ENCODE measurements at places on chromosomes 4 and X. TPM values are rescaled to one million over a fixed set of nuclear protein-coding genes. Genes with fewer than 3 reads are reported as not detected.

DNA sequence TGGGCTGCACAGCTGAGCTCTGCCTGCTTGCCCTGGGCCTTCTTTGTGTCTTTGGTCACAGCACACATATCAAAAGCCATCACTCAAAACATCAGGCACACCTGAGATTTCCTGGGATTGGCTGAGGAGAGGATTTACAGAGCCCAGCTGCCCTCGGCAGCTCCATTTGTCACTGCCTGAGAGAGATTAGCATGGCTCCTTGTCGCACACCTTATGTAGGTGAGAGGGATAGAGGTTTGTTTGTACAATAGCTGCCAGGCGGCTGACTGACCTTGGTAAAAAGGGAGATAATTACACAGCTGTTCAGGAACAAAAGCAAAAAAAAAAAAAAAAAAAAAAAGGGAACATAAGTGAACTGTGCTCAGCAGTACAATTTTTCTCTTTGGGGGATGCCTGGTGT lies 63.2 kb downstream of the MGST2 start:
- no peaks in the 10 kb centered on the region for H3K27me3 ChIP-seq
- no peak overlapping the region for H3K4me3 ChIP-seq
- H3K36me3 ChIP-seq = no peaks in the 10 kb centered on the region
- H3K4me1 ChIP-seq = no peaks in the 10 kb centered on the region

- DNase-seq = no peak
- H3K36me3 ChIP-seq = no peaks in the 10 kb centered on the region
- H3K27ac ChIP-seq = no peak overlapping the region
- no peak overlapping the region for H3K4me3 ChIP-seq
These were observed 41.1 kb downstream of the IL13RA2 start for GRCh38 chrX:114976292-114976691.

CT45A3 gene
- not detected for total RNA-seq

MSX1 gene
- 11.9 TPM for total RNA-seq

GRCh38 chrX:40508560-40508959 lies 72.2 kb upstream of the ATP6AP2 start:
- H3K27me3 ChIP-seq = no peaks in the 10 kb centered on the region
- DNase-seq = no peak
- H3K36me3 ChIP-seq = no peaks in the 10 kb centered on the region
- no peak overlapping the region for H3K4me3 ChIP-seq
- peaks cover 24% of the 10 kb centered on the region for H3K4me1 ChIP-seq

GRCh38 chr4:121272526-121272925 lies 108.3 kb downstream of the QRFPR start:
- H3K4me3 ChIP-seq = no peak overlapping the region
- H3K27me3 ChIP-seq = no peaks in the 10 kb centered on the region
- H3K4me1 ChIP-seq = 0 out of 2 replicates have a peak, but pooled peaks cover 4% of the 10 kb centered on the region
- peak; percentile 27 for DNase-seq
- no peak overlapping the region for H3K27ac ChIP-seq

RTL3 gene
- 2.7 TPM for total RNA-seq

GRCh38 chr4:3291969-3292570 lies 751 bp upstream of the RGS12 start:
- H3K4me1 ChIP-seq = peaks cover 11% of the 10 kb centered on the region
- peak overlapping the region; percentile 51 for H3K27ac ChIP-seq
- H3K4me3 ChIP-seq = peak overlapping the region; percentile 75
- peaks cover 5% of the 10 kb centered on the region for H3K36me3 ChIP-seq
- no peaks in the 10 kb centered on the region for H3K27me3 ChIP-seq

DNA sequence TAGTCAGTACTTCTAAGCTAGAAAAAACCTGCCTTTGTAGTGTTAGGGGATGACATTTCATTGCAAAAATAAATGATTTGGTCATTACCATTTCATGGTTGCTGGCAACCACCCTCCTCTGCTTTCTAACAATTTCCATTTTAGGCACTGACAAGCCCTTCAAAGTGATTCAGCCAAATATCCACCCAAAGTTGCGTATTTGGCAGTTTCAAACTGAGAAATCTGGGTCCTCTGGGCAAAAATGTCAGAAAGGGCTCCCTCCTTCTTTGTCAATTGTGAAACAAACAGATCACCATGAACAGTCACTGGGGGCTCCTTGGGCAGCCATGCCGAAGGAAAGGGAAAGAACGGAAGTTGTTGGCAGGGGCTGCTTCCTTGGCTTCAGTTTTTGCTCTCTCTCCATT lies 33.0 kb downstream of the PLAC1 start:
- no peaks in the 10 kb centered on the region for H3K36me3 ChIP-seq
- H3K27me3 ChIP-seq = no peaks in the 10 kb centered on the region
- no peak for DNase-seq
- peaks cover 36% of the 10 kb centered on the region for H3K4me1 ChIP-seq
- no peak overlapping the region for H3K27ac ChIP-seq
- no peak overlapping the region for H3K4me3 ChIP-seq

- H3K4me3 ChIP-seq = no peak overlapping the region
- no peaks in the 10 kb centered on the region for H3K27me3 ChIP-seq
- DNase-seq = no peak
- no peaks in the 10 kb centered on the region for H3K4me1 ChIP-seq
These were observed 424.5 kb downstream of the RPA4 start for GRCh38 chrX:97308171-97308570.
